Activated CD4-positive, alpha-beta T cell treated with anti-CD3 and anti-CD28 coated beads for 36 hours (primary cell): ENCODE measurements at places on chromosomes 11 and 22.

- no peak for DNase-seq
Observed at GRCh38 chr11:12102588-12103410, 7.6 kb upstream of the MICAL2 start.

DNA sequence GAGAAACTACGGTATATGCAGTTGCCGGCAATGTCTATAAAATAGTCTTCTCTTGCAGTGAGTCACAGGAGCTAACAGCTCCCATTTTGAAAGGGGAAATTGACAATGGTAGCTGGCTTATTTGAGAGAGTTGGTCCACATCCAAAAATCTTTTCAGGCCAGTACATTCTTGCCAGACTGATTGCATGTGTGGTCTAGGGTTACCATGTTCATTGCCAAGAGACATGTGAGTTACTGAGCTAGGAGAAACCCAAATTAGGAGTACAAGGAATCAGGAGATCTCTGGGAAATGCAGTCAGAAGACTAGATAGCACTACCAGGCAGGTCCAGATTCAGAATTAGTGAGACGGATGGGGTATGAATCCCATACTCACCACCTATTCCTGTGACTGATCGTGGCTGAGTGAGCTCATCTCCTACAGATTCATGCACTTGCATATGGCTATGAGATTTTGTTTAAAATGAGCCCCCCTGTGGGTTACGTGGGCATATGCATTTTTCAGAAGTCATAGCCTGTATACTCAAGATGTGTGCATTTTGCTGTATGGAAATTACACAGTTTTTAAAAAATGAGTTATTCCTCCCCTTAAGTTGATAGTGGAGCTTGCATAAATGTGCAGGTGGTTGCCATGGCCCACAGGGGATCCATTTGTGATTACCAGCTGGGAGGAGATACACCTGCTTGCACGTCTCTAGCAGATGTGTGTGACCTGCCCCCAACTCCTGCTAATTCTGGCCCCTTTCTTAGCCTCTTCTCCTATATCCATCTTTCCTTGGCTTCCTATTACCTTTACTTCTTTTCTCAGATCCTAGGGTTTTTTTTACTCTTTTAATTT is 102.7 kb downstream of the COMMD9 start:
- DNase-seq: no peak

GRCh38 chr11:73379189-73379880 is 3.1 kb downstream of the RELT start:
- no peak for DNase-seq

DNA sequence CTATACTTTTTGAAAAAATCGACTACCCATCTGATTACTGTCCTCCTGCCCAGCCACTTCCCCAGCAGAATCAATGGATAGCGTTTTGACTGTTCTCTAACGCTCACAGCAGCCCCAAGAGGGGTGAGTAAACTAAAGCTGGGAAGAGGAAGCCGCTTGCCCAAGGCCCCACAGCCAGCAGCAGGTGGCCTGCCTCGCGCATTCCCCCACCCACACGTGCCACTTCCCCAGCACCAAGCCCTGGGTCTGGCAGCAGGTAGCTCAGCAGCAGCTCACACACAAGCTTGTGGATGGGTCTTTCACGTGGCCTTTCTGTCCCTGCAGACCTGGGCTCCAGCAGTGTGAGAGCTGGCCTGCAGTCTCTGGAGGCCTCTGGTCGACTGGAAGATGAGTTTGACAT is 34.3 kb downstream of the TOM1 start:
- DNase-seq: peak; percentile 66

DNA sequence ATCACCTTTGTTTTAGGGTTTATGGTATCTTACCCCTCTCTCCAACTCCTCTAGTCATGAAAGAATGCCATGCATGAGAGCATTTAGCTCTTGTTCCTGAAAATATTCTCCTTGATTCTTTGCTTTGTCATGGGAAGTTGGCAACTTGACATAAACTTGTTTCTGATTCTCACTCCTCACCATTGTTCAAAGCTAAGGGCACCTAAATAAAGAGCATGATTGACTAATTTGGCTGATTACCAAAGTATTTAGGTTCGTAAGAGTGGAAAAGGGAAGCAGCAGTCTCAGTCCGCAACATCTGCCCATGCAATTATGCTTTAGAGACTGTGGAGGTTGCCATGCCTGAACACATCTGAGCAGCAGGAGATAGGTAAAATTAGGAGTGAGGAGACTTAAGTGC is 26.4 kb downstream of the OR52K1 start:
- no peak for DNase-seq

DNA sequence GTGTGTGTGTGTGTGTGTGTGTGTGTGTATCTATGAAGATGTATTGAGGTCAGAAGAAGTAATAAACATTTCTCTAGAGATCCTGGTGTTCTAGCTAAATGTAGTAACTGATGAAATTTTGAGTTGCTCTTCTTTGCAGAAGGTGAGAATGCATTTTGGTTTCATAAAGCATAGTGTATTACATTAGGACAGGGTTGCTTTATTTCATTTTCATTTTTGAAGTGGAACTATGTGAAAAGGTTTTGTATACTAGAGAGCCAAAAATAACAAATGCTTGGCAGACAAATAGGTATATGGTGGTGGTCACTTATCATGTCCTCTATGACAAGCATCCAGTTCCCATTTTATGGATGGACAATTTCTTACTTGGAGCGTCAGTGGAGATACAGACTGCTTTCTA is 99.0 kb downstream of the CASP12 start:
- DNase-seq: no peak

DNA sequence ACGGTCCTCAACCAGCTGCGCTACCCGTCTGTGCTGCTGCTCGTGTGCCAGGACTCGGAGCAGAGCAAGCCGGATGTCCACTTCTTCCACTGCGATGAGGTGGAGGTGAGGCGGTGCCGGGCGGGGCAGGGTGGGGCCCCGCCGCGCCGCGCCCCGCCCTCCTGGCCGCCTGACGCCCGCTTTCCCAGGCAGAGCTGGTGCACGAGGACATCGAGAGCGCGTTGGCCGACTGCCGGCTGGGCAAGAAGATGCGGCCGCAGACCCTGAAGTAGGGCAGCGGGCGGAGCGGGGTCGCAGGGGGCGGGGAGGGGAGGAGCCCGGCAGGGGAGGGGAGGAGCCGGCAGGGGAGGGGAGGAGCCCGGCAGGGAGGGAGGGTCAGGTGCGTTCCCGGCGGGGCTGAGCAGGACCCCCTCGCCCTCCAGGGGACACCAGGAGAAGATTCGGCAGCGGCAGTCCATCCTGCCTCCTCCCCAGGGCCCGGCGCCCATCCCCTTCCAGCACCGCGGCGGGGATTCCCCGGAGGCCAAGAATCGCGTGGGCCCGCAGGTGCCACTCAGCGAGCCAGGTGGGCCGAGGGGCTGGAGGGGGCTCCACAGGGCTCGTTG is 14.7 kb downstream of the EPS8L2 start:
- DNase-seq: peak; percentile 44

DNA sequence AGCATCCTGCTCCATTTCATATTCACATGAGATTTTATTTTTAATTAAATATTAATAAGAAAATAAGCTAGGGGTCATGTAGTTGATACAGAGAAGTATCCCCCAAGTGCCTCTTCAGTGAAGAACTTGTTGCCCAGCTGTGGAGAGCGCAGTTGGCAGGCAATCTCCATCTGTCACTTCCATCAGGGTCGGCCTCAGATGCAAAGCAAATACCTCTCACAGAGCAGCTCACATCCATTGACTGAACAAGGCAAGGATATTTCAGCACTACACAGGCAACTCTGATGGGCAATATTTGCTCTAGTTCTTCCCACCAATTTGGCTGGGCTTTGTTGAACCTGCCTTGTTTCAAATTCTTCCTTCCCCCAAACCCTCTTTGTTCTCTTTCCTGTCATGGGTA is 129.4 kb downstream of the NOX4 start:
- no peak for DNase-seq

- DNase-seq: no peak
Observed at GRCh38 chr11:10476927-10477689, 22.0 kb downstream of the AMPD3 start.

- no peak for DNase-seq
Observed at GRCh38 chr11:35321532-35322317, 97.6 kb downstream of the SLC1A2 start.

DNA sequence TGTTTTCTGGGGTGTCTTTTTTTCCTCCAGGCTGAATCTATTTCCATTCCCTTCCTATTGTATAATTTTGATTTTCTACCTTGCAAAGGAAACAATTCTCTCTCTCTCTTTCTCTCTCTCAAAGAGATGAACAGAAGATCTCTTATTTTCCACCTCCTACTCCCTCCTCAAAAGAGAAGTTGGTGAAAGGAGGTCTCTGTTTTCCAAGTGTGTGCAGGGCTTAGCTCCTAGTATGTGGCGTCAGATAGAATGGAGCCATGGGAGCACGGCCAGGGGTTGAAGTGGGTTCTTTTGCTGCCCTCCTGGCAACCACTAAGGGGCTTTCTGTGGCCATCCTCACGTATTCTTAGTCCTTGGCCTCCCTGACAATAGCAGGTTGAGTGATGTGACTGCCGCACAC is 480 bp downstream of the TRIM34 start:
- no peak for DNase-seq

DNA sequence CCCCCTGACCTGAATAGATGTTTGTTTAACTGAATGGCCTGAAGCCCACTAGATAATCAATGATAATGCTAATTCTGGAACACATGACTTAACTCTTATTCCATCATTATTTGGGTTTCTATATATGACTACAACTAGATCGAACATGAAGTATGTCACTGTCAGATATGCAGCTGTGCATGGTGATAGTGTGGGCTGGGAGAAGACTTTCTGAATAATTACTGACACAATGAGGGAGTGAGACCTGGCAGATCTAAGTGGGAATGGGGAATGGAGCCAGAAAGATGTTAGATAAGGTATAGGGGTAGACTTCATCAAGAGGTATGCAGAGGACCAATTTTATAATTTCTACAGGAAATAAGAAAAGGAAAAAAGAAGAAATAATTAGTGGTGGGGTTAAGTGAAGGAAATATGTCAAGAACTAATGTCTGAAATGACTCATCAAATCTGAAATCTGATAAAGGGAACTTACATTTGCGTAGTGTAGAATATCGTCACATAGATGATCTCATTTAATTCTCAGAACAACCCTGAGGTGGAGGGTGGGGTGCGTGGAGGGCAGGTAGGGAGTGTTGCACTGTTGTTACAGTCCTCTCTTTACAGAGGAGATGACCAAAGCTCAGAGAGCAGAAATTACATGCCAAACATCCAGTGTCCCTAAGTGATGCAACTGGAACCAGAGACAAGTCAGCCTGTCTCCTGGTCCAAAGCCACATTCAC is 68.2 kb upstream of the EED start:
- peak; percentile 76 for DNase-seq

DNA sequence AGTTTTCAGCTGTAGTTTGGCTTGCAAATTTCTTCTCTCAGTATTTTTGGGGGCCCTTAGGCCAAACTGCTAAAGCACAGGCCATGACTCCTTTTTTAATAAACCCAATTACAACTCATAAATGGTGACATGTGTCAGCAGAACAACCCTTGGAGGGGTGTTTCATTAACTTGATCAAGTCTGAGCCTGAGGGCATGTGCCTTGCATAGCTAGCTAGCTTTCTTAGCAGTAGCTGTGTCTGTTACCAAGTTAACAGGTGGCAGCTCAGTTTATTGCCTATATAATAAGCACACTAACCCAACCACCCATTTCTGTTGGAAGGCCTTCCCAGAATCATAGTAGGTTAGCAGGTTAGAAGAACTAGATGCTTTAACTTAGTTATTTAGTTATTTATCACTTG is 950.3 kb upstream of the CCDC90B start:
- no peak for DNase-seq

GRCh38 chr11:96579656-96580055 is 189.8 kb downstream of the JRKL start:
- DNase-seq: no peak

GRCh38 chr11:71456294-71456693 is 3.3 kb downstream of the NADSYN1 start:
- no peak for DNase-seq

- DNase-seq: no peak
Observed at GRCh38 chr11:3182462-3182852, 17.3 kb upstream of the OSBPL5 start.

DNA sequence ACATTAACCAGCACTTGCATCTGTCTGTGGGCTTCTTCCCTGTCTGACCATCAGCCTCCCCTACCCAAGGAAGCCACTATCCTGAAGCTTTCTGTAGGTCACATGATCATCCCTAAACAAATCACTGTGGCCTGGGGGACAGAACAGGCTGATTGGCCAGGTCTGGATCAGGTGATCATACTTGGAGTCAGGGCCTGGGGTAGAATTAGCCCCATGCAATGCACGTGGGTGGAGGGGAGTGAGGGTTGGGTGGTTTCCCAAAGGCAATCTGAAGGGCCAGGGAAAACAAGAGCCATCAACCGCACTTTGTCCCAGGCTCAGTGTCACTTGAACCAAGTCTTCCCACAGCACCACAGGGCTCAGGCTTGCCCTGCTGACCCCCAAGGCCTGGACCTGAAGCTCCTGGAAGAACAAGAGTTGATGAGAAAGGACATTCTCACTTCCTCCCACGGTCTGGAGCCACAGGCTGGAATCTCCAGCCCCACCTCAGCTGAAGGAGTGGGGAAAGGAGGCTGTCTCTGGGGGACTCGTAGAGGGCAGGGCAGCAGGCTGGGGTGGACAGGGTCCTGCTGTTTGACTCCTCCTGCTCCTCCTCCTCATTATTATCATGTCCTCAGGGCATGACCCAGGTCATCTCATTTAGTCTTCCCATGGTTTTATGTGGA is 31.5 kb upstream of the TSPAN18 start:
- no peak for DNase-seq

GRCh38 chr22:38444783-38445182 is 10.2 kb downstream of the KCNJ4 start:
- no peak for DNase-seq

DNA sequence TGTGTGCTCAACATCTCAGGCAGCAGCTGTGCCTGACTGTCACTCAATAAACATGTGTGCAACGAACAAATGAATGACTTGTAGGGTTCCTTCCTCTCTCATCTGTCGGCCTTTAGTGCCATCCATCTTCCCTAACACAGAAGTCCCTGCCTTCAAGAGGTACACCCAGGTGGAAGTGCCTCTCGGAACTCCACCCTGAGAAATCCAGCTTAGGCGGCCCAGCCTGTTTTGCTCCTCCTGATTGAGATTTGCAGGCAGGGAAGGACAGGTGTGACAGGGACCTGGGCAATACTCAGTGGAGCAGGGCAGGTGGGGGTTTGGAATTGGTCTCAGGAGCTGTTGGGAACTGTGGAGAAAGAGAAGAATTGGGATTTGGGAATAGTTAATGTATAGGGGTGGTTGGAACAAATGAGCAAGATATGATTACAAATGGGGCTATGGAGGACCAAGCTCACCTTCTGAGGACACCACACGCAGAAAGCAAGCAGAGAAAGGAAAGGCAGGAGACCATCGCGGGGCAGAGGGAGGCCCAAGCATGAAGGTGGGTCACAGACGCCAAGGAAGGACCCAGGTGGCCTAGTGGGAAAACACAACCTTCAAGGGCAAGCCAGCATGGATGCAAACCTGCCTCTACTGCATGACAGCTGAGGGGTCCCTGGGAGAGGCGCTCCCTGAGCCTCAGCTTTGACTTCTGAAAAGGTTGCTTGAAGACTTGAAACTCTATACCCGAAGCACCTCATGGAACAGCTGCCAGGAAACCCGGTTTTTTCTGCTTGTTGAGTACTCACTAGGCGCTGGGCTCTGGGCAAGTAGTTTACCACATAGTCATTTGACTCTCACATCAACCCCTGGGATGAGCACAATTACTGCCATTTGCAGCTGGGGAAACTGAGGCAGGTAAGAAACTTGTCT is 40.9 kb upstream of the ANO1 start:
- DNase-seq: no peak

GRCh38 chr11:111934306-111934705 is 2.8 kb upstream of the DIXDC1 start:
- no peak for DNase-seq
